ENCODE measurements at places on chromosomes 7 and 10. TPM values are rescaled to one million over a fixed set of nuclear protein-coding genes. Genes with fewer than 3 reads are reported as not detected.
A peak's percentile ranks its signal among the peaks of the same experiment; 100 is the strongest.

- DNase-seq = no peak
These were observed 38.9 kb downstream of the DNAJB12 start for GRCh38 chr10:72315611-72316385.

DNA sequence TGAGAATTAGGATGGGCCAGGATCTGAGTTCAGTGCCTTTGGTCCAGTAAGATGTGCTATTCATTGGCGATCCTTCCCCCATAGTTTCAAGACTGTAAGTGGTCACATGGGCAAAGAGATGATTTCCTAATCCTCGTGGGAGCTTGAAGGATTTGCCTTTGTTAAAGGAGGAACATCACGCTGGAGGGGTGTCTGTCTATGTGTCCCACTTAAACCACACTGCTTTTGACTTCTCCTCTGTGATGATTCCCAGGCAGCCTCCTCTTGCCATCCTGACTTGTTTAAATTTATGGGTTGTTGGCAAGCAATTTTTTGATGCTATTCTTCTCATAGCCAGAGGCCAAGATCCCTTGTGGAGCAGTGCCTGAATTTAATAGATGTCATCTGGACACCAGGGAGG is 154.0 kb downstream of the TCF7L2 start:
- no peak for DNase-seq

DNA sequence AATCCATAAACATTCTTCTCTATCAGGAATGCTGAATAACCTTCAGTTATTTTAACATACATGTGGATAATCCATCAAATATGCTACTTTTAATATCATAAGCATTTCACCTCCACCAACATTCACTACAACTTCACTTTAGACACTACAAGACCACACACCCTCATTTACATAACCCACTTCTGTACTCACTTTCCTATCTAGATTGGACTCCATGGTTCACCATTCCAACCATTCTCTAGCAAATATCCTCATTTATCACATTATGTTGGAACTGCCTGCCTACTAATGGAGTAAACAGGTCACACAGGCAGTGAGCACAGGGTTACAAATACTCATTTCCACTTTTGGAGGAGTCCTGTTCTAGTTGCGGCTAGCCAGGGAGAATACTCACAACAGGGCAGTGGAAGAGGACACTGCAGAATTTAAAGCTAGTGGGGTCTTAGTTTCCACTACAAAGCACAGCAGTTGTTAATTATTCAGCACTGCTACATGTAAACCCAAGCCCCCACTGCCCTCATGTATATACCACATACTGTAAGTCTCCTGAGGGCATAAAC is 18.4 kb downstream of the SNX13 start:
- DNase-seq = no peak

GRCh38 chr7:77246026-77246640 is 46.5 kb upstream of the FGL2 start:
- DNase-seq = no peak

TMEM176B gene
- total RNA-seq = 7.1 TPM

DNA sequence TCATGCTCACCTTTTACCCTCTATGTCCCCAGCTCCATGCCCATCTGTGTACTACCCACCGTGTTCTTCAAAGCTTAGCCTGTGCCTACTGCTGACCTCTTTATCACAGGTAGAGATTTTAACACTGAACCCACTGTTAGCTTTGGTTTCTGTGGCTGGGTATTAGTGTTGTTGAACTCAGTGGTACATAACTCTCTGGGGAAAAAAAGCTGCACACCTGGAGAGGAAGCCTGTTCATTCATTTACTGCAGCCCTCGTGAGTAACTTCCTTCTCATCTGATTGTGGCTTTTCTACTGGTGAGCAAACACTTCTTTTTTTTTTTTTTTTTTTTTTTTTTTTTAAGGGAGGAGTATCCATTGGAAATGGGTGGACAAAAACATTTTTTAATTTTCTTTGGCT is 326.3 kb downstream of the CCSER2 start:
- DNase-seq = no peak

EMX2 gene
- total RNA-seq = not detected

DGKI gene
- not detected for total RNA-seq

- DNase-seq = no peak
These were observed 19.6 kb upstream of the INPP5A start for GRCh38 chr10:132517951-132518521.

DNA sequence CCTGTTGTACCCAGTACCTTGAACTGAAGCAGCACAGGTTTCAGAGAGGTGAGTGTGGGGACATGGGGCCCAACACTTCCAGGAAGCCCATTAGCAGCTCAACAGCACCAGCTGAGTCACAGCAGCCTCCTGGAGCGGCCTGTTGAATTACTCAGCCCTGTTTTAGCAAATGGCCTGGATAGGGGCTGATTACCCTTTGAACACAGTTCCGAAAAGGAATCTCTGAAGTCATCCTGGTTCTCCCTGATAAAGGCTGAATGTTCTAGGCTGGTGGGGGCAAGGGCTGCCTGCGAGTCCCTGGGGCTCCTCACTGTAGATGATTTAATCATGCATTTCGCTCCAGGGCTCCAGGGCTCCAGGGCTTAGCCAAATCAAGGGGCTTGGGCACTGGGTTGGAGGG is 287.5 kb downstream of the GRID1 start:
- no peak for DNase-seq

GRCh38 chr10:77236700-77237099 is 400.9 kb downstream of the KCNMA1 start:
- DNase-seq = no peak

DNA sequence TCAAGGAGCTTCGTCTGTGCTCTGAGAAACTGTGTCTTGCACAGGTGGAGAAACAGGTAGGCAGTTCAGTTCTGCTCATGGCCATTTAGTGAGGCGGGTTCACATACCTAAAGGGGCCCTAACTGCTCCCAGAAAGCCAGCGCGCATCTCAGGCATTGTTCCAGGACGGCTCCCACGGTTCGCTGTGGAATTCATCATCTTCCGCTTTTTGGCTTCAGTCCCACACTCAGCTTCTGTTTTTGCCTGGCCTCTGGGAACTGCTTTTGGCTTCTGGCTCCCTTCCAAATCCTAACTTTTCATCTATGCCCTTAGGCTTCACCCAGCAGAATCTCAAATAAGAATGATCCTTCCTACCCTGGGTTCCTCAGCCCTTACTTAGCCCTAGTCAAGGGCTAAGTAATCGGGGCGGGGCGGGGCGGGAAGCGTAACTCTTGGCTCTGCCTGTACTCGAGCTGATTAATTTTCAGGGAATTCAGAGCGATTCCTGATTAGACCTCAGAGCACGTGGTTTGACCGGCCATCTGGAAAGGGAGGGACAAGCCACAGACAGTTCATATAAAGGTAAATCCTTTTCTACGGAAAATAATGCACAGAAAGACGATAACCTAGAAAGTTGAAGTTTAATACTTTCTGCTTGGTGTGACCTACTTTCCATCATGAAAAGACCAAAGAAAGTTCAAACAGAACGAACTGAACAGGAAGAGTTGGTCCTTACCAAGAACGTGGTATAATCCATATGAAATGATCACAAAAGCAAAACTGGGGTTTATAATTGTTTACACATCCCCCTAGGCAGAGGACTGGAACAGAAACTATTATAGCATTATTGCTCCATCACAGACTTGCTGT is 105.7 kb downstream of the ST8SIA6 start:
- DNase-seq = no peak

DNA sequence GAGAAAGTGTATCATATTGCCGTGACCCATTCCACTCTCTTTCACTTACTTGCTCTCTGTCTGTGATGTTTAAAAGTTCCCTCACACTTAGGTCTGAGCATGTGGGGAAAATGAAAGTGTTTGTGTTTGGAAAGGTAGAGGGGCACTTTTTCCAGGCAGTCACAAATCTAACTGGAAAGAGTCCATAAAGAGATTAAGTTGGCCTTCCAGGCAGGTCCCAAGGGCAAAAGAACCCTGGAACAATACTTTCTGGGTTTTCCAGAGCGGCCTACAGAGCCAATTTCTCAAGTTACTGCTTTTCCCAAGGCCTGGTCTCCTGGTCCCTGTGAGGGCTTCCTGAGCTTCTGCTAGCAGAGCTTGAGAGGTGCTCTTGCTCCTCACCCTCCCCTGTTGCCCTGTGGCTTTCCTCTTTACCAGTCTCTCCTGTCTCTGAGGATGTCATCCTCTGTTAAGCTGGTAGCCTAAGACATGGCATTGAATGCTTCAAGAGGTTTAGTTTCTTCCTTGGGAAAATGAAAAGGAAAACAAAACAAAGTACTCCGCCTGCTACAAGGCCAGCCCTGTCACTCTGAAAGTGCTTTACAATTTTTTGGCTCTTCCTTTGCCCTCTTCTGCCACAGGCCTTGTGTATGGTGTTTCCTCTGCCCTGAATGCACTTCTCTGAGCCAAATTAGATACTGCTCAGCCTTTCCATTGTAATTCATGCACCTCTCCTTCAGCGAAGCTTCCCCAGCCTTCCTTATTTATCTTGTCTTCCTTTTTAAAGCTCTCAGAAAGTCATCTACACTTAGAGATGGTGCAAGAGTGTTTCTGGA is 20.1 kb downstream of the TES start:
- DNase-seq = no peak

DNA sequence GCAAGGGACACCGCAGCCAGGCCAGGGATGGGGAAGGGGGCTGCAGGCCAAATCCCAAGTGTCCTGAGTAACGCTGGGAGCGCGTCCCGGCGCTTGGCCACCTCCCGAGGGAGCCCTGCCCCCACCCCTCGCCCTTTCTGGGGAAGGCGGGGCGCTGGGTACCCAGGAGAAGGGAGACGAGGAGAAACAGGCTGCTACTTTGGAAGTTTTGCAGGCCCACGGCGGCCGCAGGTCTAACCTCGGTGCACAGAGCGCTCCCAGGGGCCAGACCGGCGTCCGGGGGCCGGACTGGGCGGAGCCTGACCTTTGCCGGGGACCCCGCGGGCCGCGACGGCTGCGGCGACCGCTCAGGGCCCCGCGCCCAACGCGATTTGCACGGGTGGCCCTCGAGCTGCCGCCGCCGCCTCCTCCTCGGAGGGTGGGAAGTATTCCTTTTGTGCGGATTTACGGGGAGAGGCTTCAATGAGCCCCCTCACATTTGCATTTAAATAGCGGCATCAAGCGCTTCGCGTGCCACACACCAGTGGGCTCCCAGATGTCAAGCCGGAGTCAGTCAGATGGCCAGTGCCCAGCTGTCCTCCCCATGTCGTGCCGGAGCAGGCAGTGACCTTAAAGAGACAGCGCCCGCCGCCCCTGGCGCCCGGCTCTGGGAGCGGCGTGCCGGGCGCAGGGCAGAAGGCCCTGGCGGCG is 3.0 kb upstream of the EBF3 start:
- no peak for DNase-seq

DENND11 gene
- total RNA-seq = 40.7 TPM

- DNase-seq = no peak
These were observed 737.1 kb downstream of the PHTF2 start for GRCh38 chr7:78535655-78536054.

GRCh38 chr10:129756912-129757901 is 206.9 kb downstream of the EBF3 start:
- DNase-seq = peak; percentile 14

ZNF37A gene
- total RNA-seq = 20.6 TPM

- no peak for DNase-seq
These were observed 124.8 kb downstream of the PPP1R17 start for GRCh38 chr7:31811650-31812461.

GRCh38 chr10:116274064-116274904 is 1.3 kb upstream of the GFRA1 start:
- no peak for DNase-seq

GRCh38 chr7:103771294-103771693 is 218.2 kb downstream of the RELN start:
- DNase-seq = no peak

GRCh38 chr7:150876817-150877526 is 24.7 kb downstream of the AOC1 start:
- peak; percentile 55 for DNase-seq

- no peak for DNase-seq
These were observed 119.0 kb upstream of the PPP2R2D start for GRCh38 chr10:131781791-131782190.

LRRC4 gene
- total RNA-seq = 0.82 TPM

GRCh38 chr10:131616040-131616439 is 284.8 kb upstream of the PPP2R2D start:
- DNase-seq = no peak

GRCh38 chr10:20091698-20092097 is 275.5 kb downstream of the PLXDC2 start:
- no peak for DNase-seq

- DNase-seq = no peak
These were observed 92.7 kb downstream of the LANCL2 start for GRCh38 chr7:55457801-55458200.

GRCh38 chr10:51103554-51104217 is 29.4 kb downstream of the PRKG1 start:
- no peak for DNase-seq

DNA sequence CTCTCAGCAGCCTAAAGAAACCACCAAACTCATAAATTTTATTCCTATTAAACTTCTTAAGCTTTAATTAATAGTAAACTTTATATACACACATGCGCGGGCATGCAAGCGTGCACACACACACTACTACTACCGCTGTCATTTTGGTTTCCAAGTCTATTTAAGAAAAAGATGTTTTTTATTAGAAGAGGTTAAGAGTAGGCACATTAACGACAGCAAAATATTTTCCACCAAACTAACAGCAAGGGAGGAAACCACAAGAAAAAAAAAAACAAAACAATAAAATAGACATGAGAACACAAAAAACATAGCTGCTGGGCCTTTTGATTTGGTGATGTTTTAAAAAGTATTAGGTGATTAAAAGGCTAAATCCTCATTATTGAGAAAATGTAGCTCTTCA is 28.6 kb downstream of the RTKN2 start:
- no peak for DNase-seq

DNA sequence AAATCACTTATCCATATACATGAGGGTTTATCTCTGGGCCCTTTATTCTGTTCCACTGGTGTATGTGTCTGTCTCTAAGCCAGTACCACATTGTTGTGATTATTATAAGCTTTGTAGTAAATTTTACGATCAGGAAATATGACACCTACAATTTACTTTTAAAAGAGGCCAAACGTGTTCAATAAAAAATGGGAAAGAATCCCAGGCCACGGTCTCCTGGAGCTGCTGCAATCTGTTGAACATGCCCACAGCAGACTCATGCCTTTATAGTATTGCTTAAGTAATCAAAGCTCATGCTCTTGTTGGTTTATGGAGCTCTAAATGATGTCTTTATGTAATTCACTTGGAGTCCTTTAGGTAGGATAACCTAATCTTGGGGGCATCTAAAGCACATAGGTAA is 273.0 kb downstream of the ZMYND11 start:
- no peak for DNase-seq

DNA sequence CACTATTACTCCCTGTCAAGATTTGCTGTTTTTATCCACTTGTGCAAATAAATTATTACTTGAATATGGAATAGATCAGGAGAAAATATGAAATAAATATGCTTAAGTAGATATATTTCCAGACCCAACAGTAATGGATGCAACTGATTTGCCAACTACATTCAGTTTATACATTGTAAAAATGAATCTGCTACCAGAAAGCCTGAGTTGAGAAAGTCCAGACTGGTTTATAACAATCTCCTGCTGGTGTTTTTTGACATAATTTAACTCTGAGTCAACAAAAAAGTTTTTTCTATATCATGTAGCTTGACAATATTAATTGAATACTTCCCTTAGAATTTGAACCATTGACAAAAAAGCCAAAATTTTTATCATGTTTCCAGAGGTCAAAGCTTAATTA is 265.8 kb upstream of the SEMA3D start:
- no peak for DNase-seq
